Activated T-helper 9 cell treated with anti-CD3 and anti-CD28 coated beads, Interleukin-2, amount 50 U/mL, for 16 hours (primary cell): ENCODE measurements at places on chromosomes 3 and 15.

DNA sequence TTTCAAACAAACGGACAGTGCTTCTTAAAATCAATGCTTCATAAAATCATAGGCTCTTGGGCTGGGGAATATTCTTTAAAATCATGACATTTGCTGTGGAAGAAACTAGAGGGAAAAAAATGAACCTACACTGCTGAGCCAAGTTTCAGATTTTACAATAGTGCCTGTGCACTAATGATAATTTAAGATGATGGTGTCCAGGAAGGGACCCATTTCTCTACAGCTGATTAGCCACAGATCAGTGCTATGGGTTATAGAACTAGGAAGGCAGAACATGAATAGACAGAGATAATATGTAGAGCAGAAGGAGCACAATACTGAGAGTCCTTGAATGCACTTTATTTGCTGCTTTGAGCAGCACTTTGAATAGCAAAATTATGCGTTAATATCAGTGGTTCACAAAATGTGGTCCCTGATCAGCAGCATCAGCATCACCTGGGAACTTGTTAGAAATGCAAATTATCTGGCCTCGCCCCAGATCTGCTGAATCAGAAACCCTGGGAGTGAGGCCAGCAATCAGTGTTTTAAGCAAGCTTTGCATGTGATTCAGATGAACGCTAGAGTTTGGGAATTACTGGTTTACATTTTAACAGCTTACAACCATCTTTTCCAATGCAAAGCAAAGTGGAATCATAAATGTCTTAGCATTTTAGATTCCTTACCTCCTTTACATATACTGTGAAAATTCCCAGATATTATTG is 135.8 kb upstream of the ANKRD28 start:
- DNase-seq, result no peak

GRCh38 chr15:88680241-88681001 is 41.6 kb downstream of the ISG20 start:
- no peak for DNase-seq

DNA sequence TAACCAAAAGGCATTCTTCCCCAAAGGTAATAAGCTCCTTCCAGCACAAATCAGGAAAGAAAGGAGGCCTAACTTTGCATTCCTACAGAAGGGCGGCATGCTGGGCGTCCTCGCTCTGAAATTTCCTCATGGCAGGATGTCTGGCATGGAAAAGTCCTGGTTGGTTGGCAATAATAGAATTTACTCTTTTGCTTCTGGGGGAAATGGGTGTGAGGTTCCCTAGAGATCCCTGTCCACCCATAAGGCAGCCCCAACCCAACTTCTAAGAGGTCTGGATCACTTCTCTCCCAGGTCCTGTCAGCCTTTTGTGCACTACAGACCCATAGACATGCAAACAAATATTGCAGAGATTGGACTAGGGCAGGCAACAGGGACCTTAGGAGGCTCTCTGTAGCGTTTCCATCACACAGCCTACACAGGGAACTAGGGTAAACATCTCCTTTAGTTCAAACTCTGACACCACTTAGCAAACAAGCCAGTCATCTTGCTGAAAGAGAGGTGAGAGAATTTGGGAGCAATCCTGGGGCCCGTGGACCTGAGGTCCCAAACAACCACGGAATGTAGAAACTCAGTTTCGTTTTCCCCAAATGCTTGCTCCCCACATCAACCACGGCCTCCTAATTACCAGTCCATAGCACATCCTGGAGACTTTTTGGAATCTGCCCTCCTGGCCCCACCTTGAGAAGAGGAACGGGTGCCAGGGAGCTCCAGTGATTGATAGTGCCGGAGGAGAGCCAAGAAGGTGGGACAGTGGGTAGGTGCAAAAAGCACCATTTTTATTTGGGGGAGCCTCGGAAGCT is 2.1 kb downstream of the ZIC4 start:
- DNase-seq, result no peak

DNA sequence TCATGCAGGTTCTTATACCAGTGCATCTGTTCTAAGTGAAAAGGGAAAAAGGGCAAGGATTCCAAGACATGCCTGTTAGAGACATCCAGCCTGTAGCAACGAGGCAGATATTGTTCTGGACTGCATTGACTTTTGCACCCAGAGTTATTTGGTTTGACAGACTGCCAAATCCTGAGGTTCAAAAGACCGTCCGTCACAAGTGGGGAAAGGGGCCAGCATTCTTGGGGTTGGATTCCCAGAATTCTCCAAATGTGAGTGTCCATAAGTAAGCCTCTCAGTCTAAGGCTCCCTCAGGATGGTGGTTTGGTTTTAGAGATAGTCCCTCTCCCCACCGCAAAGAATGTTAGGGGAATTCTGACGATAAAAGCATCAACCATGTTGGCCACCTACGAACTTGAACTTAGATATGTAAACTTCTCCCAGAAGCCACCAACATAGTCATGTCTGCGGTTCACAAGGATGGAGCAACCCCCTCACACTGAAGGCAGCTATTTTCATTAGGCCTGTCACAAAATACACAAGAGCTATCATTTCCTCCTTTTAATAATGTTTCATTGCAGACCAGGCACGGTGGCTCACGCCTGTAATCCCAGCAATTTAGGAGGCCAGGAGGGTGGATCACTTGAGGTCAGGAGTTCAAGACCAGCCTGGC is 13.6 kb upstream of the LACTB start:
- no peak for DNase-seq

GRCh38 chr3:133926736-133927539 is 31.3 kb upstream of the RAB6B start:
- DNase-seq, result no peak

DNA sequence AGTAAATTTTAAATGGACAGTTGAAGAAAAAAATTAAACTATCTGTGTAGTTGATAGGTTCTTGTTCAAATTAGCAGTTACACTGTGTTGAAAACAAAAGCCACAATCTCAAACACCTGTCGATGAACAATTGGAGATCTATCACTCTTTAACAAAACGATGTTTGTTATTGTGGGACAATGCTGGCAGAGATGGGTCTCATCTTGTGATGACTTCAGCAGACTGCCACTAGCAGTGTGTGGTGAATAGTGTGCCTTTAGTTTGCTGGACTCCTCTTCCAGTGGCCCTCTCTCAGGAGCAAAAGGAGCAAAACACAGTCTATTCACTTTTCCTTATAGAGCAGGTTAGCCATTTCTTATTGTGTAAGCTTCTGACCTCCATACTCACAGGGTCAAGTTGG is 14.7 kb upstream of the TRIM59 start:
- DNase-seq, result no peak

DNA sequence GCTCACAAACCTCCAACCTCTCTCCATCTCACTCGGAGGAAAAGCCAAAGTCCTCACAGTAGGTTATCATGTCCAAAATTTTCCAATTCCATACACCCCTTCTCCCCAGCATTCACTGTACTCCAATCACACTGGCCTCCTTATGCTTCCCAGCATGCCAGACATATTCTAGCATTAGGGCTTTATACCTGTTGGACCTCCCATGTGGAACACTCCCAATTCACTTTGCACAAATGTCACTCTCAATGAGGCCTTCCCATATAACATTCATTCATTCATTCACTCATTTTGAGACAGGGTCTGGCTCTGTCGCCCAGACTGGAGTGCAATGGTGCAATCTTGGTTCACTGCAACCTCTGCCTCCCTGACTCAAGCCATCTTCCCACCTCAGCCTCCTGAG is 19.9 kb downstream of the SCAPER start:
- no peak for DNase-seq

- no peak for DNase-seq
These were observed 44.1 kb upstream of the CMTM7 start for GRCh38 chr3:32347343-32348125.

DNA sequence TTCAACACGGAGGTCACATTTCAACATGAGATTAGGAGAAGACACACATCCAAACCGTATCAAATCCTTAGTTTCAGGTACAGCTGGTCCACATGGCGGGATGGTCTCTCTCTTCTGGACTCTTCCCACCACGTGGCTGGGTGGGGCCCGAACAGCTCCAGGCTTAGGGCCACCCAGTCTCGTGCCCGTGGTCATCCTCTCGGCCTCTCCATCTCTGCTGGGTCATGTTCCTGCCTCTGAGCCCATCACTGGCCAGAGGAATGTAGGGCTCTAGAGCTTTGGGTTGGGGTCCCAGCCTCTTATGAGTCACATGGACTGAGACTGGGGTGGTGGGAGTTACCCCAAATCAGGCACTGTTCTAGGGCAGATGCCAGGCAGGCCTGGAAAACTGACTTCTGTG is 12.2 kb downstream of the SYNM start:
- no peak for DNase-seq

DNA sequence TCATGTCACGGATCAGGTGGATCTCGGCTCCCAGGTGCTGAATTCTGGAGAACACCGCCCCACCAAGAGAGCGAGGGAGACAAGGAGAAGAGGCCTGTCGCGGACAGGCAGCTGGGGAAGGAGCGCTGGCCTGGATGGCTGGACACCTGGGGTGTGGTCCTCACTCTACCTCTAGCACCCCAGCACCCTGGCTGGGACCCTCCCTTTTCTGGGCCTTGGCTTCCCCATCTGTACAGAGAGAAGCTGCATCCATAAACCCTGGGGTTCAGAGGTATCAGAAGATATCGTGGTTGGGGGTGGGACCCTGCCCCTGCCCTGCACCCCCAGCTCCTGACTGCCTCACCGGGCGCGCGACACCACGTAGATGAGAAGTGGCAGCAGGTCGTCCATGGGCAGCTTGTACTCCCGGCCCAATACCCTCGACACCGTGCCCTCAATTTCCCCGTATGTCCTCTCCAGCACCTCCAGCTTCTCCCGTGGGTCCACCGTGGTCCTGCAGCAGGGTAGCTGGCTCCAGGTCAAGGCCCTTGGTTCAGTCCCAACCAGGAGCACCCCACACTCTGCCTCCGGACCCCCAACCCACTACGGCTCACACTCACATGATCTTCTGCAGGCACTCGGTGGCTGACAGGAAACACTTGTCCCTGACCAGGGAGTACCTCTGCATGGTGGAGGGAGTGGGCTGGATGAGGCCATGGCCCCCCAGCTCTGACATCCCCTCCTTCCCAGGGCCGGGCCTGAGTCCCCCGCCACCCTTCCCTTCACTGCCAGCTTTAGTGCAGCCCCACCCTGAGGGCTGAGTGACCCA is 21.7 kb downstream of the ALS2CL start:
- DNase-seq, result no peak

GRCh38 chr3:70273492-70273891 is 38.9 kb downstream of the MDFIC2 start:
- no peak for DNase-seq

GRCh38 chr15:75694241-75695182 is 18.1 kb downstream of the CSPG4 start:
- no peak for DNase-seq

DNA sequence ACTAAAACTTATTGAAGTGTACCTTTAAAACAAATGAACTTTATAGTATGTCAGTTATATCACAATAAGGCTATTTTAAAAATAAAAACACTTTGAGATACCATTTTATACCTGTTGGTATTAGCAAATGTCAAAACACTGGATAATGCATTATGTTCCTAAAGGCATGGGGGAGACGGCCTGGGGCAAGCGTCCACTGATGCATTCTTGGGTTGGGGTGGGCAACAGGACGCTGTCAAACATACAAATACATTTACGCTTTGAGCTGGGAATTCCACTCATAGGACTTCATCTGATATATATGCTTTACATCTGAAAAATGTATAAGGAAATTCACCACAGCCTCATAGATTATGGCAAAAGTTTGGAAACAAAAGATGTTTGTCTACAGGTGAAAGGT is 7.6 kb upstream of the GATA2 start:
- no peak for DNase-seq

- DNase-seq, result no peak
These were observed 778.5 kb downstream of the MECOM start for GRCh38 chr3:168885028-168885427.

- no peak for DNase-seq
These were observed 29.5 kb upstream of the NRROS start for GRCh38 chr3:196609805-196610515.

GRCh38 chr15:32057876-32058425 is 27.6 kb downstream of the CHRNA7 start:
- DNase-seq, result no peak

DNA sequence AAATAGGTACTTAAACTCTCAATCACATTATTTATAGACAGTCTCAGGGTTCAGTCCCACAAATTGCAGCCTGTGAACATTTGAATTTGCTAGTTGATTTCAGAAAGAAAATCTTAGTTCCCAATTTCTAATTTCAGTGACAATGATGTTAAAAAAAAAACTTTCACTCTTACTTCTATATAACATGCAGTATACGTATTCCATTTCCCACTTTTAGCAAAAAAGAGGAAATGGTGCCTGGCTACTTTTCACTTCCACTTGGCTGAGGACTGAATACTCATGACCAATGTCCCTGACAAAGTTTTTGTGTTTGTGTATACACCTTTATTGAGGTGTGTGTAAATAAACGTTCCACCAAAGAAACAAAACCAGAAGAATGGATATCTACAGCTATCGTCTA is 32.1 kb upstream of the XCR1 start:
- no peak for DNase-seq

DNA sequence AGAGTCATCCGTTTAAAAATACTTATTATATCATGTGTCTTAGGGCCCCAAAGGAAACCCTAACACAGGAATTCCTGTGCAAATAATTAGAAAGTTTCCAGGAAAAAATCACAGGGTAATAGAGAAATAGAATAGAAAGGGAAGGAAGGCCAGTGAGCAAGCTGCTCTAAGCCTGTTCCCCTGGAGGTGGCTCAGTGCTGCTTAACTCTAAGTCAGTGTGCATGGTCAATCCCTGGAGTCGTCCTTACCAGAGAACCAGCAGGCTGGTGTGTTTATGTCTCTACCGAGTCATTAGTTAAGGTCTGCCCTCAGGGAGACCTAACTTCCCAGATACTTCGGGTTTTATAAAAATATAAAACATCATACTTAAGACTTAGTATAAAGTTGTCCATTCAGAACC is 21.0 kb upstream of the MCF2L2 start:
- no peak for DNase-seq

GRCh38 chr3:121670676-121671075 is 10.0 kb upstream of the HCLS1 start:
- DNase-seq, result no peak
